ENCODE measurements at places on chromosomes 11 and 22.
A peak's percentile ranks its signal among the peaks of the same experiment; 100 is the strongest.

GRCh38 chr11:61776561-61777075 lies 15.8 kb downstream of the TMEM258 start:
- DNase-seq, result peak; percentile 20

- DNase-seq, result no peak
These were observed 22.7 kb downstream of the LINC01488 start for GRCh38 chr11:69504127-69504526.

DNA sequence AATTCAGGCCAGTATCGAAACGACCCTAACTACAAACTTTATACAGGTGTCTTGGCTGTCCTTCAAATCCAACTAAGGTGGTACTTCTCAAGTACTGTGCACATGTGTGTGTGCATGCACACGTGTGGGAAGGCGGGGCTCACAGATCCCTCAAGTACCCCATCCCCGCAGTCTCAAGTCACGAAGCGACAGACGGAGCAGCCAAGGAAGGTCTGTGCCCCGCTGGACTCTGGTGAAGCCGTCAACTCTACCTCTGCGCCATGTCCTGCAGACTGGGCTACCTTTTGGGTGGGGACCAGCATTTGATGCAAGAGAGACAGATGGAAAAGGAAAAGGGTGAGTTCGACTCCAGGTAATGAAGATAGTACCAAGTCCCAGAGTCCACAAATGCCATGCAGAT lies 169.0 kb downstream of the CRYBB2 start:
- no peak for DNase-seq

DNA sequence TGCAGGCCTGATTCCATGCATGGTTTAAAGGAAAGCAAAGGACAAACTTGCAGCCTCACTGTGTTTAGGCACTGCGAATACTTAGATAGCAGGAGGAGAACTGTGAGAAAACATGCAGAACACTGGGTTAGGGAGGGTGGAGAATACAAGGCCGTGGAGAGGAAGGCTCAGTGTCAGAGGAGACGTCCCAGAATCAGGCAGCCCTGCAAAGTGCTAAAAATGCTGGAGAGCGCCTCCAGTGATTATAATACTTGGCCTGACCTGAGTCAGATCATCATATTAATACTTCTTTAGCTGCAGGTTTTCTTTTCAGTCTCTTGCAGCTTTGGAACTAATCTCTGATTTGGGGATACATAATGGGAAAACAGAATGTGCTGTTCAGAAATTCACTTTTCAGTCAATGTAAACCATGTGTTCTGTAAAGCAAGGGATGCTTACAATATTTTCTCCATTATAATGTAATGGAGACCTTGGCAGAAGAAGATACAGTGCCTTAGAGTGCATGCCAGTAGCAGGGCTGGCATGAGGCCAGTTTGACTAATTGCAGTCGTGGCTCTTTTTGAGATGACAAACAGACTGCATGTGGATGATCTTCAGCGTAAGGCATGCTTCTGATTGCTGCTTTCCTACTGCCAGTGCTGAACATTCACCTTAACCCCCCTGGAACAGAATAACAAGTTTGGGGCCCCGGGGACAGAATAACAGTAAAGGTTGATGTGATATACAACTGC lies 16.8 kb downstream of the EXT2 start:
- DNase-seq, result no peak

DNA sequence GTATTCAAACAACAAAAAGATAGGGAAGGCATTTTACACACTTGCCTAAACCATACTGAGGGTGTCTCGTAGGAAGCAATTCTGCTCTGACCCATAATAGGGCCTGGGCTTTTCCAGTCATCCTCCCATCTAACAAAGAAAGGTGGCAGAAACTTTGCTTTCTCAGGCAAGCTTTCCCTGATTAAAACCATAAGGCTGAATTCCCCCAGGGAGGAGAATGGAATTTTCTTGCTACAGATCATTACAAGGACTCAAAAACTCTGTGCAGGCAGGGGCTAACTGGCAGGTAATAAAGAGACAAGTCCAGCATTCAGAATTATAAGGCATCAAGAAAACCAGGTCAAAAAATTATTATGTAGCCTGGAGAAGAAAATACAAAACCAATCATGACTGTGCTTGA lies 90.4 kb downstream of the RBFOX2 start:
- DNase-seq, result no peak

- no peak for DNase-seq
These were observed 14.0 kb downstream of the EP300 start for GRCh38 chr22:41106122-41106968.

DNA sequence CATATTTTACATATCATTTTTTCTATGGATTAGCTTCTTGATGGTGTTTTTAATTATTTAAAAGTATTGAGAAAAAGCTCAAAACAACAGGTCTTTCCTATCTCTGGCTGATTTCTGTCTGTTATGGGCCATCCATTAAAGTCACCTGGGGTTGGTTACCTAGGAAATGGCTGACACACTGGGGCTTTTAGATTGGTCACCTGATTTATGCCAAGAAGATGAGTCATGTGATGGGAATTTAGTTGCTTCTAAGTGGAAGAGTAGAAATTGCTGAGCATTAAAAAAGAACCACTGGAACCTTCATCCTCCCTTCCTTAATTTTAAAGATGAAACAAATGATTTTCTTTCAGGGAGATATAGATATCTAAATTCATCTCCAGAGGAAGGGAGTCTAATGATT lies 48.8 kb upstream of the LARGE1 start:
- peak; percentile 68 for DNase-seq

DNA sequence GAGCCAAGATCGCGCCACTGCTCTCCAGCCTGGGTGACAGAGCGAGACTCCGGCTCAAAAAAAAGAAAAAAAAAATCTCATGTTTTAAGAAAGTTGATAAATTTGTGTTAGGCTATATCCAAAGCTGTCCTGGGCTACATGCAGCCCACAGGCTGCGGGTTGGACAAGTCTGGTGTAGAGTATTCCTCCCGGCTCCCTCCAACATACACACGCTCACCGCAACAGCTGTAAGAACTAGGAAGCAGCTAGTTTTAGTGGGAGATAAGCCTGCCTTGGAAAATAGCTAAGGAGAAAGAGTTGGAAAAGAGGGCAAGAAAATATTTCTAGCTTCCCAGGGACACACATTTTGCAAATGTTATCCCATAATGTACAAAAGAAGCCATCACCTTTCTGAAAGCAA lies 46.6 kb downstream of the CELF1 start:
- no peak for DNase-seq

GRCh38 chr11:16013649-16014275 lies 342.6 kb downstream of the SOX6 start:
- no peak for DNase-seq

GRCh38 chr11:87820011-87820410 lies 355.2 kb downstream of the RAB38 start:
- no peak for DNase-seq

DNA sequence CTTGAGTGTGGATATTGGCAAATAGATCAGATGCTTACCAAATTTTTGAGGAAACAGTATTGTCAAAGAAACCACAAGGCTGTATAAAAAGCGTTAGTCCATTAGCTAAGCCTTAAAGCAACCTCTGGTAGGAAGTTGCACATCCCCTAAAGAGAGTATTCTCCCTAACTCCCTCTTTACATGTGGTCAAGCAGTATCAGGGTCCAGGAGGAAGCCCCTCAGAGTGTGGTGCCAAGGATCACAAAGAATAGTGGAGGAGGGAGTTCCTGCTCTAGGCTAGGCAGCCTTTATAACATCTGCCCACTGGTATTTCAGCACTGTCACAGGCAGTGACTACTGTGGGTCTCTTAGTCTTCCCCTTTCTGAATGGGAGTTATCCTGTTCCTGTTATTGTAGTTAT lies 18.8 kb upstream of the AMPD3 start:
- DNase-seq, result no peak

GRCh38 chr11:78338138-78338537 lies 79.5 kb downstream of the GAB2 start:
- DNase-seq, result no peak

GRCh38 chr11:57658023-57658361 lies 430 bp downstream of the CLP1 start:
- no peak for DNase-seq

GRCh38 chr11:59180168-59180776 lies 8.3 kb downstream of the DTX4 start:
- DNase-seq, result no peak

DNA sequence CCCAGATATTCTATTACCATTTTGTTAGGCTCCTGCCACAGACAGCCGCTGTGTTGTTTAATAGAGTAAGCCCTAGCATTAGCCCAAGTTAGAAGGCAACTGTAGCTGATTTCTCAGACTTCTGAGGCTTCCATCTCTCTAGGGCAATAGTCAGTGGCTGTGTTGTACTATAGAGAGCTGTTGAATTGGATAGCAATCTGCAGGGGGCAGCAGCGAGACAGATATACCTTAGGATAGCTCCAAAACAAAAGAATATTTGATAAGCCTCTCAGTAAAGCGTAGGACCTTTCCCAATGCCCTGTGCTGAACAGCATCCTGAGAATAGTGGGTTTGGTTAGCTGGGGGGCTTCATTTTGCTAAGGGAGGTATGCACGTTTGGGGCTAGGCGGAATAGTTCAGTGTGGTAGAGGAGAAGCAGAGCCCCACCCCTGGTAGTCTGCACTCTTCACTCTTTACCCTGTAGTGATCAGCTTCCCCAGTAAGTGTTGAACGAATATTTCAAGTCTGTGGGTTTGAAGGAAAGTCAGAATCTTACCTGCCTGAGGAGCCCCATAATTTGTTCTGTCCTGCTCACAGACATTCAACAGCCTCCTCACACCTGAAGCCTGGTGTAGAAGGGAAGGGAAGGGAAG lies 515.1 kb downstream of the INSC start:
- DNase-seq, result no peak

DNA sequence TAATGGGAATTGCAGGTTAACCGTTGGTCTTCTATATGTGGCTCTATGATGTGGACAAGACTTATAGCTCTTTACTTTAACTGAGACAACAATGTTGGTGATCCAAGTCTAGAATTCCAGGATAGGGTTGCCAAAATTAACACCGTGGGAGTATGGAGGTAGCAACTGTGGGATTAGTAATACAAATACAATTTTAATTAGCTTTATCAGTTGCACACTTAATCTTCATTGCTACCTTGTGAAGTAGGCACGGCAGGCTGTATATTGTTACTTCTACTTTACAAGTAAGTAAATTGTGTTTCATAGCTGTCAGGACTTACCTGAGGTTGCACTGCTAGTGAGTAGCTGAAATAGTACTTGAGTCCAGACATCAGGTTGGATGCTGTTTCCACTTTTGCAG lies 21.0 kb downstream of the MTMR3 start:
- DNase-seq, result no peak

GRCh38 chr22:35685731-35686130 lies 31.9 kb upstream of the APOL5 start:
- DNase-seq, result no peak

GRCh38 chr22:27808451-27809225 lies 7.1 kb upstream of the MN1 start:
- no peak for DNase-seq

DNA sequence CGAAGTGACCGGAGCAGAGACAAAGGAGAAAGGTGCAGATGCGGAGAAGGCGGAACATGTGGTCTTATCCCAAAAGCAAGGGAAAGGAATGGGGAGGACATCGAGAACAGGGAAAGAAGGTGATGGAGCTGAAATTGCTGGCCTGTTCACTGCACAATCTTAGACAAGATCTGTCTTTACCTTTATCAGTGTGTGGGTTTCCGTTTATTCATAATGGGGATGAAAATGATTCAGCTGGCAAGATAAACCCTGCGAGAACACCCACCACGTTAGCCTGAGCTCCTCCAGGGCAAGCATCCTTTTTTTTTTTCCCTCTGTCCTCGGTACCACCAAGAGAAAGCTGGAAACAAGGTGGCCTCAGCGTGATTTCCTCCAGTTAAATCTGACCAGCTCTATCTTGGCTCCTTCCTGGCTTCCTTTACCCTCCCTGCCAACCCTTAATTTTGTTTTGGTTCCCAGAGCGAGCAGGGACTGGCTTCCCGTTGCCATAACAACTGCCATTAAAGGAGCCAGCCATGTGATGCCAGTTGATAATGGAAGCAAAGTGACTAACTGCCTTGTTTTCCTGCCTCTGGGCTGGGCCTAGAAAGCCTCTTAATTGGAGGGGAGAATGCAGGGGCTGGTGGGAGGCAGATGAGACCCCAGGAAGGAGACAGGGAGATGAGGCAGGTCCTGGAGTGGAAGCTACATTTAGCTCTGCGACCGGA lies 4.2 kb downstream of the SGSM1 start:
- DNase-seq, result no peak

DNA sequence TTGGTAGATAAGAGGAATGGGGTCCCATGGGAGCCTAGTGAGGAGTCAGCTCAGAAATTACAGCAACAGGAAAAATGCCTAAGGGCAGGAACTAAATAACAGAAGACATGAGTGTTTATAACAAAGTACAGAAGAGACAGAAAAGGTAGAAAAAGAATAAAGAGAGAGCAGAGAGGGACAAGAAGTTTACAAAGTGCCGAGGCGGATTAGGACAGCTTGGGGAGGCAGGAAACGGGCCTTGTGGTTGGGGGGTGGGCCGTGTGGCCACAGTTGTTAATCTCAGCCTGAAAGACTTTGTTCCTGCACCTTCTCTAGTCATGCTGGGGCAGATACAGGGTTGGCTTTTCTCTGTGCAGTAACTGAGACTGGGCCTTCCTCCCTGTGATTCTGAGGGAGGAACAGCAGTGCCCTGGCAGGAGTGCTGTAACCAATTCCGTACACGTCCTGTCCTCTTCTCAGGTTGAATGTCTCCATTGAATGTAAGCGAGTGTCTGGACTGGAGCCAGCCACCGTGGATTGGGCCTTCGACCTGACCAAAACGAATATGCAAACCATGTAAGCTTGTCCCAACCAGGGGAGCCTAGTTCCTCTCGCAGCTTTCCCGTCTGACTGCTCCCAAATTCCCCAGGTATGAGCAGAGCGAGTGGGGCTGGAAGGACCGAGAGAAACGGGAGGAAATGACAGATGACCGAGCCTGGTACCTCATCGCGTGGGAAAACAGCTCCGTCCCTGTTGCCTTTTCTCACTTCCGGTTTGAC lies 13.2 kb downstream of the NAA40 start:
- no peak for DNase-seq

GRCh38 chr11:11528986-11529385 lies 92.8 kb downstream of the GALNT18 start:
- no peak for DNase-seq

DNA sequence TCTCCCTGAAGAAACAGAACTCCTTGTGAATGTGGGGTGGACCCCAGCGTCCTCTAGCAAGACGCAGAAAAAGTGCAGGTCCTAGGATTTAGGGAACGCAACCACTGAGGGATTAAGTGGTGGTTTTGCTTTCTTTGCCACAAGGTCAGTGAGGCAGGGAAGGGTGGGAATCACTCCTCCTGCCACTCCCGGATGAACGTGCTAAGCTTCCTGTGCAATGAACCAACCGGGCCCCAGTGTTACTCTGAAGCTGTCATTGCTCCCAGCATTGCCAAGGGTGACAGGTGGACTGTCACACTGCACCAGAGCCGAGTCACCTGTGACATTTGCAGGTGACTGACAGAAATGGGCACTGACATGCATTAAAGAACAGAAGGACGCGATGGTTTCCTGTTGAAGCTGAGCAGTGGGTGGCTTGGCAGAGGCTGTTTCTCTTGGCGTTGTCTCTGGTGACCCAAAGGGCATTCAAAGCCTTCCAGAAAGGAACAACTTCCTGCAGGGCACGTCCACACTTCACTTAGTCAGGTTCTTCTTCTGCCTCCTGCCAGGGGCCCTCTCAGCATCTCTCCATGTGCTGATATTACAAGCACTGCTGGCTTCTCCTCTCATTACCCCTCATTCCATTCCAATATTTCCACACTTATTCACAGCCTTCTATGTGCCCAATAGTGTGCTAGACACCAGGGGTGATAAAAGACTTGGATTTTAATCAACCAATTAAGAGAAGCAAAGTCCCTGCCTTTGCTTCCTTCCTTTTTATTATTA lies 9.7 kb downstream of the KIRREL3 start:
- peak; percentile 81 for DNase-seq
